ENCODE measurements at places on chromosomes 4 and X.

DNA sequence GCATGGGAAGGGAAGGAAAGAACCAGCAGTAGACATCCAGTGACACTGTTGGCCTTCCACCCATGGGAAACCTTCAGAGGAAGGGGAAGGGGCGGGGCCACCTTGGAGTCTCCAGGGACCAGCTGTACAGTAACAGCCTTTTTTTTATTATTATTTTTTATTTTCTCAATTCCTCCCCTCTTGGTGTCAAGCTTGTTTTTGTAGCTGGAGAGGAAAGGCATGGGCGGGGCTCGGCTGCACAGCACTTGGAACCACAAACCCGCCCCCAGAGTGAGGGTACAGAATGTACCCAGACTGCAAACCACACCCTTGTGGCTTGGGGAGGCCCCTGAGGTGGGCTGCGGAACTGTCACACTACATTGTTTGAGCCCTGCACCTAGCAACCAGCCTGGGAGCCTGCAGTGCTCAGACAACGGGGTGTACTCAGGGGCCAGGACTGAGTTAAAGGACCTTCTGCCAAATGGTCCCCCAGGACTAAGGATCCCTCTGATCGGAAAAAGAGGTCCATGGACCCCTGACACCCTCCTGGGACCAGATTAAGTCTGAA lies 45.7 kb downstream of the PRPS1 start:
- peak; percentile 46 for DNase-seq

DNA sequence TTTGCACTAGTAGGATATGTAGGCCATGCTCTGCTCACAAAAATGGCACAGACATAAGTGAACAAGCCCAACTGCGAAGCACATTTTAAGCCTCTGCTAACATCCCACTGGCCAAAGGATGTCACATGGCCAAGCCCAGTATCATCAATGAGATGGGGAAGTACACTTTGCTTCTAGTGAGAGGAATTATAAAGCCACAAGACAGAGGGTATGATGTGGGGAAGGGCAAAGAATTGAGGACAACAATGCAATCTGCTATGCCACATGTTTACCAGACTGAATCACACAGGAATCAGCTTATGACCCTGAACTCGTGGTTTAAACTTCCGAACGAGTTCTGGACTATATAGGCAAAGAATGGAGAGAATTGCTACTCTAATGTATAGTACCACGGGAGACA lies 39.1 kb downstream of the SUPT20HL1 start:
- DNase-seq = no peak

DNA sequence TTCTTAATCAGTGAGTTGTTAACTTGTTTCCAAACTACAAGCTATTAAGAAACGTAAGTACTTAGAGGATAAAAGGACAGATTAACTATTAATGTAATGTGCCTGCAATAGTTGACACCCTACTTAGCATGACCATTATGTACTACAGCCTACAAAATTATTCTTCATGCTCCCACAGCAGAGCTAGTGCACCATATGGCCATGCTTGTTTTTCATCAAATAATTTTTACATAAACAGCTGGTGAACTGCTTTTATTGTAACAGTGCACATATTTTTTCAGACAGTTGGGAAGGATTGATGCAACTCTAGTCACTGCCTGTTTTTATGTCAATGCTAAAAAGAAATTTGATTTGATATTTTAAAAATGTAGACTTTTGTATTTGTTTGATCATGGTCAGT lies 10.2 kb upstream of the MAGEB10 start:
- no peak for DNase-seq

- no peak for DNase-seq
Measured at GRCh38 chr4:175509320-175509719, 302.7 kb downstream of the GPM6A start.

DNA sequence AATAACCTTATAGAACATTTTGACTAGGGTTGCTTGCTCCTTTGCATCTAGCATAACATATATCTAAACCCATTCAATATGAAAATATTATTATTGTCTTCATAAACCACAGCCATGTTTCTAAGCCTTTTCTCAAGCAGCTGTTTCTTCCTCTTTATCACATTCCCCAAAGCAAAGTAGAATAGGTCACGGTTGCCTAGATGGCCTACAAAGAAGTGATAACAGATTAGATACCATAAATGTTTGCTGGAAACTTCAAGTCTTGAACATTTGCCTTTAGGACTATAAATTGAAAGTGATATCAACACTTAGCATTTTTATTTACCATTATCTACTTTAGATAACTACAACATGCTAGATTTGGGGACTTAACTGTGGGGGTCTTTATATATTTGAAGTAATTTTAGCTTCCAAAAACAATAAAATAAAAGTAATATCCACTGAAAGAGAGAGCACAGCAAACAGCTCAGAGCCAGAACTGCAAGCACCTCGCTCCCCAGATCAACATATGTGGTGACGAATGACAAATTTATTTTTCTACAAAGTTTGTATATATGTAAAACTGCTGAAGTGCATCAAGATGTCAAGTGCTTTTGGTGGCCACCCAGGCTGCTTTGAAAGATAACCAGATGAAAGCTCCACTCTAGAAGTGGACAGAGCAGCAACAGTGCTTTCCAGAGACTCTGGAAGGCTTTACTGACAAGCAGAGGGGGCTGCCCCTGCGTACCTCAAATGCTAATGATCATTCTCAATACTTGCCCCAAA lies 8.0 kb downstream of the HHIP start:
- no peak for DNase-seq

- DNase-seq = no peak
Measured at GRCh38 chrX:29107231-29107630, 520.0 kb downstream of the IL1RAPL1 start.

DNA sequence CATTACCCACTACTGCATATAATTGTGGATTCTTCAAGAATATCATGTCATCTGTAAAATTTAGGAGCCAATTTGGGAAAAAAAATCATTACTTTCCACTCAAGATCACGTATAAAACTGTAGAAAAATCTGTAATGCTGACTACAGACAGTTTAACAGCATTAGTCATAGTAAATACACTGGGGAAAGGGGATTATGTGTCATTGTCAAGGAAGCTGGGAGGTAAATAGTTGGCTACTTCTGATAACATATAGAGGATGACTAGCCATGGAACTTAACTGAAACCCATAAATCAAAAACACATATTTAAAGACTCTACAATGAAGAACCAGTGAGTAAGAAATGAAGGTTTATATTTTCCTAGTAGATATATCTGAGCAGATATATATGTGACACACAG lies 1666.4 kb upstream of the IGFBP7 start:
- DNase-seq = no peak

DNA sequence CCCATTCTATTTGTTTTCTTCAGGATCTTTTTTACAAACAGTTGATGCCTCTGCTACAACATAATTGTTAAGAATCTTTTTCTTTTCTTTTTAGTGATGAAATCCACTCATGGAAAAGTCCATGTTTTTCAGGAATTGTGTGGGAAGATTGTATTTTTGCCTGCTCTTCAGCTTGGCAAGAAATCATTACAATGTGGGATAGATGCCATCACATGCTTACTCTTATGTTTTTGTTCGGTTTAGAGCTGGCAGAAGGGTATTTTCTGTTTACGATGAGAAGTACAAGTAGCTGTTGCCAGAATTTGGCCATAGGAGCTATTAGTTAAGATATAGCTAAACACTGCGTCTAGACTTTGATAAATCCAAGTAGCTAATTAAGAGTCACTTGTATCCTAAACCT lies 2585.3 kb downstream of the ARAP2 start:
- no peak for DNase-seq

DNA sequence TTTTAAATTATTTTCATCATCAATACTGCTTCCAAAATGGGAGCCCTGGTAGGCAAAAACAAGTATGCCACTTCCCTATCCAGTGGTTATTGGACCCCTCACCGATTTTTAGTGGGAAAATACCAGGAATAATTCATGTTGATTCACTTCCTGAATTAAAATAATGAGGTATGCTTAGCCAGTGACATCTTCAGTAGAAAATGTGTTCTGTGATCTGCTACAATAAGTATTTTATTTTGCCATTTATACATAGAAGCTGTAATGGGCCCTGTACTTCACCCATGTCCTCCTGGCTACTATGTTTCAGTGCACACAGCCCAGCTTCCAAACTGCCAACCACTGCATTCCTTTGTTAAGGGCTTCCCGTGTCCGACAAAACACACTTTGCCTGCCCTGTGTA lies 41.0 kb upstream of the KLHL34 start:
- DNase-seq = no peak

GRCh38 chr4:40349561-40350198 lies 14.5 kb downstream of the CHRNA9 start:
- DNase-seq = no peak

DNA sequence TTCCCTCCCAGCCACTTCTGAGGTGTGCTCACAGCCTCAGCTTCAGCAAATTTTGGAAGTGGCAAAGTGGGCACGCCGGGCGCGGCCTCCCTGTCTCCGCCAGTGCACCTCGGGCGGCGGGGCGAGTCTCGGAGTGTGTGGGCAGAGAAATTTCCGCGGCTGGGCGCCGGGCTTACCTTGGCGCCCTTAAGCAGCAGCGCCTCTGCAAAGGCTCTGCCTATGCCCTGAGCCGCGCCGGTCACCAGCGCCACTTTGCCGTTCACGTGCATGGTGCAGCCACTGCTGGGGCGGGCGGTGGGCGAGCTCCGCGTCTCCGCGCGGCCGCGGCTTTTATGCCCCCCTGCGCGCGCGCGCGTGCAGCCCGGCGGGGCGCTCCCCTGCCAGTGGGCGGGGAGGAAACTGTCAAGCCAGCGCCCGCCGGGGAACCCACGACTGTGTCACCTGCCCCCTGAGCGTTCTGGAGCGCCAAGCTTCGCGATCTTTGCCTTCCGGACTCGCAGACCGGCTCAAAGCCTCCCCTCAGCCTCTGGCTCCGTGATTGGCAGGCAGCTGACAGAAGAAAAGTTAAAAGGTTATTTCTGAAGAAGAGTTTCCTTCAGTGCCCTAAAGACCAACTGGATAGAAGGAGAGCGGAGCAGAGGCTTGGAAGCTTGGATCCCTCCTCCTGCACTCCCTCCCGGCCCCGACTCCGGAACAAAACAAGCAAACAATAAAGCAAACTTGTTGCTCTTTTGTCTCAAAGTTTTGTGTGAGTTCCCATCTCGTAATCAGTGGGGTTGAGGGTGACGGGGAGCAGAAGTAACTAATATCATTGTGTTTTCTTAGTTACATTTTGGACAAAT lies at the start of gene HPGD:
TSS of gene HPGD (minus strand) at position 306 of the 842 bp plus-strand sequence. CDS start at position 269, 37 bp downstream.
- peak; percentile 68 for DNase-seq

- DNase-seq = no peak
Measured at GRCh38 chr4:27366104-27366823, 505.6 kb downstream of the STIM2 start.

DNA sequence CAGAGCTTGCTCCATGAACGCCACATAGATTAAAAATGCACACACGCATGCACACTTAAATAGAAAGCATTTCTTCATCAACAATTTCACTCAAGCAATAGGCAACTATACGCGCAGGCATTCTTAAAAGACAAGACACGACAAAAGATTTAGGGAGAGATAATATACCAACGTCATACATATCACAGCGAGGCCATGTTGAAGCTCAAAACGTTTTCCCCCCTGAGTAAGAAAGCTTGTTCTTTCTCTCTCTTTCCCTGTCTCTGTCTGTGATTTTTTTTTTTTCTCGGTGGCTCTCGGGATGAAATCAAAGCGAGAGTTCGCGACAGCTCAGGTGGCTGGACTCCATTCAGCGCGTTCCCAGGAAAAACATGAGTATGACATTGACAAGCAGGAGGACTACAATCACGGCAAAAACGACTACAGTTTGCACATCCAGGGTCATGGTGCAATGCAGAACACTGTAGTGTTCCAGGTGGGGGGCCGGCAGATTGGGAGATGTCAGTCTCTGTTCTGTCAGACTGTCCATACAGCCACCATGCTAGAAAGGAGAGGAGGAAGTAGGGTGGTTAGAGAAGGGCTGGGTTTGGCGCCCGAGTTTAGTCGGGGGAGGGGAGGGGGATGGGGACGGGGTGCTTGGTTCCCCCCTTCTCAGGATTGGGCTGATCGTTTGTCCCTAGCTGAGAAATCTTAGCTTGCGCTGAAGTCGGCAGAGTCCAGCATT lies 30.7 kb downstream of the ARHGEF9 start:
- no peak for DNase-seq

GRCh38 chr4:73815145-73815544 lies 21.3 kb upstream of the CXCL6 start:
- DNase-seq = no peak

DNA sequence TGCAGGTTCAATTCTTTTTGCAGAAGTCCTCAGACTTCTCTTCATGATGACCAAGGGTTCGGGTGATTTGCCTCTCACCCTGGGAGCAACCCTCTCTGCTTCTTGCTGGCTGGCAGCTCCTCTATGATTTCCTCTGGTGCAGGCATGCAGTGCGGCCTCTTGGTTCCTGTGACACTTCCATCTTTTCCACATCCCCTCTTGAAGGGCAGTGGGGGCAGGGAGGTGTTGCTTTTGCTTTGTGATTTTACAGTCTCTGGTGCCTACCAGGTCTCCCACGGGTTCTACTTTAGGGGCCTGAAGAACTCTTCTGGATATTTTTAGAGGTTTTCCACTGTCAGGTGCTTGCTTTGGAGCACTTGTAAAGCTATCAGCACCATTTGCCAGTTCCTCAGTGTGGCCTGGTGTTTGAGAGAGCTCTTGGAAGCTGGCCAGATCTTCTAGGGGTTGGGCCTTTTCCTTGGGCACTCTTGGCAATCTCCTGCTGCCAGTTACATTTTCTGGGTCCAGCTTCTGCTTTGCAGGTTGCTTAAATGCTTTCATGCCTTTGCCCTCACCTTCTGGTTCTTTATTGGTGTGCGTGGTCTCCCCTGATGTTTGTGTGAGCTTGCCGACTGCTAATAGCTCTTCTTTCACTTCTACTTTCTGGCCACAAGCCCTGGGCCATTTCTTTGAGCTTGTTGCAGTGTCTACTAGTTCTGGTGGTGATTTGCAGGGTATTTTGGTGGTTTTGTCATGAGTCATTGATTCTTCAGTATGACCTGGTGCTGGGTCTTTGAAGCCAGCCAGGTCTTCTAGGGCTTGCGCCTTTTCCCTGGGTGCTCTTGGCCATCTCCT lies 11.5 kb upstream of the CHST7 start:
- no peak for DNase-seq
